ENCODE measurements at places on chromosomes 2 and 18.
A peak's percentile ranks its signal among the peaks of the same experiment; 100 is the strongest.

- no peak for DNase-seq
These were observed 5.0 kb upstream of the DGKD start for GRCh38 chr2:233349005-233349998.

DNA sequence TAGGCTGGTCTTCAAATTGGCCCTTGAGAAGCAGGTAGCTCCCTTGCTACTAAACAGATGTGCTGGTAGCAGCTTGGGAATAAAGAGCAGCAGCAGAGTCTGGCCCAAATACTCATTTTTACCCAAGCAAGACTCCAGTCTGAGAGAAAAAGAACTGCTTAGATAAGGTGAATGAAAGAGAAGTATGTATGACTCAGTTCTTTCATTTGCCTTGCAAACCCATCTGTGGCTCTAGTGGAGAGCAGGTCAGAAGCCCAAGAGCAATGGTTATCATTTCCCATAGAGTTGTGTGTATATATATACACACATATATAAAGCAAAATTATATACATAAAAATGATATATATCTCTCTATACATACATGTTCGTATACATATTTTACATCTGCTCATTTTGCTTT is 80.3 kb downstream of the CAMKMT start:
- DNase-seq: no peak

- no peak for DNase-seq
These were observed 6.7 kb upstream of the ATG16L1 start for GRCh38 chr2:233244818-233245217.

DNA sequence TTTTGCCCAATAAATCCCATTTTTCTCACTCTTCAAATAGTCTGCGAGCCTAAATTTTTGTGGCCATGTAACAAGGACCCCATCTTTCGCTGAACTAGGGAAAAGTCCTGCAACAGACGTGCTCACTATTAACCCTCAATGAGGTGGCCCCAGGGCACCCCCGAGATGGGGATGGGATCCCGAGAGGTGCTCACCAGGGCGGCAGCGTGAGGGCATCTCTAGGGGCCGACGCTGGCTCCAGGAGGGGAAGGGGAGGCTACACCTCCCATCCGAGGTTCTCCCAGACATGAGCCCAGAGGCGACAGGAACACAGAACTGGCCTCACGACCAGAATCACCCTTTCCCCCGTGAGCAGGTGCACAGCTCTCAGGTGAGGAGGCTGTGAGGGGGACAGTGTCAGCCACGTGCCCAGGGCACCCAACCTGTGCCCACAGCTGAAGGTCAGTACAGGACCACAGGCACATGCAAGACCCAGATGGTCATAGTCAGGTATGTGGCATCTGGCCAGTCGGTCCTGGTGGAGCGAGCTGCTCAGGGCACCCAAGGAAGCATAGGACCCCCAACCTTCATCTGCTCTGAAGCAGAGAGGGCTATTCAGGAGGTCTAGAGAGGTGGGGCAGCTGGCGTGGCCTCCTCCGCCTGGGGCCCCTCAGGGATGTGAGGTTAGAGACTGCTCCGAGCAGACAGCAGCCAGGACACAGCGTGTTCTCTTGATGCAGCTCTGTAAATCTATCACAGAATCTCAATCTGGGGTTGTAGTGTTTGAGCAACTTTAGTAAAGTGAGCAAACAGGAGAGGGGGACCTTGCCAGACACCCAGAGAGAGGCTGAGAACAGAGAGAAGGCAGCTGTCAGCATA is 62.8 kb downstream of the PXDN start:
- no peak for DNase-seq

DNA sequence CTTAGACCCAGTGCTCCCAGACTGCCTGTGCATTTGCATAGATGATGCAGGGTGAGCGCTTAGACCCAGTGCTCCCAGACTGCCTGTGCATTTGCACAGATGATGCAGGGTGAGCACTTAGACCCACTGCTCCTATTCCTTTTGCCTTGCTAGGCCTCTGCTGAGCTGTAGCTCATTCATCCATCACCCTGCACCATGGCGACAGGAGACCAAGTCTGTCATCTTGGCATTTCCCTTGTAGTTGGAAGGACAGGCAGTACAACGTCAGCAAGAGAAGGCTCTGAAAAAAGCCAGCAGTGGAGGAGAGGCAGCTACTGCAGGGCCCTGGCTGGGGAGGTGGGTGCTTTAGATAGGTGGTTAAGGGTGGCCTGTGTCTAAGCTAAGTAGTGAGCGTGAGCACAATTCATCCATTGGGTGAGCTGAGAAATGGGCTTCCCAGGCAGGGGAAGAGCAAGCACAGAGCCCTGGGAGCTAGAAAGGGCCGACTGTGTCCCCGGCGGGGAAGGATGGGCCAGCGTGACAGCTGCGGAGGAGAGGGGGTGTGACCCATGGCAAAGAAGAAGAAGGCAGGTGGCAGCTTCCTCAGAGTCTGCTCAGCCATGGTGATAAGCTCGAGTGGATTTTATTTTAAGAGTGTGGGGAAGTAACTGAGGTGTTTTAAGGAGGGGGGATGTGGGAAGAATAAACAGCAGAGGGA is 108.8 kb downstream of the LPIN1 start:
- DNase-seq: no peak

- DNase-seq: no peak
These were observed 40.7 kb downstream of the POMC start for GRCh38 chr2:25127646-25128045.

GRCh38 chr2:224885836-224886547 is 156.3 kb downstream of the DOCK10 start:
- no peak for DNase-seq

GRCh38 chr2:105763076-105763475 is 18.4 kb downstream of the NCK2 start:
- DNase-seq: no peak

DNA sequence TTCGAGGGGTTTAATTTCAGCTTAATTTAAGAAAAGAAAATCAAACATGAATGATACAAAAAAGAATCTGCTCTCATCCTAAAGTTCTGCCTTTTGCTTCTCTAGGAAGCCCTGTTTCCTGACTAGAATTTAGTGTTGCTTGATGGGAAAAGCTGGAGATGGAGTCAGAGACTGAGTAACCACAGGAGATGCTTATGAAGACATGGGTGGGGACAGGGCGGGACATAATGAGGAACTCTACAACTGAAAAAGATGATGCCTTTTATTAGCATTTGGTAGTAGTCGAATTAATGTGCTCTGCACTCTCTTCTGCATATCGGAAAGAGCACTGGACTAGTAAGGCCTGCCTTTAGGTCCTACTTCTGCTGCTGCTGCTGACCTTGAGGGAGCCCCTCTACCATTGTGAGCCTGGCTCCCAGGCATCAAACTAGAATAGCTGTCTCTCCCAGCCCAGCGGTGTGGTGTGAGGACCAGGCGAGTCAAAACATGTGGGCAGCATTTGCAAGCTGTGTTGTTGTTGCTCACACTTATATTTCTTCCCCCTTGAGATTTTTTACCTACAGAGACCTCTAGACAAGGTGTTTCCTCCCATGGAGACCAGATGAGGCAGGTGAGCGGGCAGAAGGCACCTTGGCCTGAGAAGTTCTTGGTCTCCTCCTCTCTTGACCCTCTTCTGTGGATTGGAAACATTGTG is 61.5 kb downstream of the INPP4A start:
- no peak for DNase-seq

GRCh38 chr2:20178249-20178607 is 46.7 kb downstream of the SDC1 start:
- DNase-seq: no peak

DNA sequence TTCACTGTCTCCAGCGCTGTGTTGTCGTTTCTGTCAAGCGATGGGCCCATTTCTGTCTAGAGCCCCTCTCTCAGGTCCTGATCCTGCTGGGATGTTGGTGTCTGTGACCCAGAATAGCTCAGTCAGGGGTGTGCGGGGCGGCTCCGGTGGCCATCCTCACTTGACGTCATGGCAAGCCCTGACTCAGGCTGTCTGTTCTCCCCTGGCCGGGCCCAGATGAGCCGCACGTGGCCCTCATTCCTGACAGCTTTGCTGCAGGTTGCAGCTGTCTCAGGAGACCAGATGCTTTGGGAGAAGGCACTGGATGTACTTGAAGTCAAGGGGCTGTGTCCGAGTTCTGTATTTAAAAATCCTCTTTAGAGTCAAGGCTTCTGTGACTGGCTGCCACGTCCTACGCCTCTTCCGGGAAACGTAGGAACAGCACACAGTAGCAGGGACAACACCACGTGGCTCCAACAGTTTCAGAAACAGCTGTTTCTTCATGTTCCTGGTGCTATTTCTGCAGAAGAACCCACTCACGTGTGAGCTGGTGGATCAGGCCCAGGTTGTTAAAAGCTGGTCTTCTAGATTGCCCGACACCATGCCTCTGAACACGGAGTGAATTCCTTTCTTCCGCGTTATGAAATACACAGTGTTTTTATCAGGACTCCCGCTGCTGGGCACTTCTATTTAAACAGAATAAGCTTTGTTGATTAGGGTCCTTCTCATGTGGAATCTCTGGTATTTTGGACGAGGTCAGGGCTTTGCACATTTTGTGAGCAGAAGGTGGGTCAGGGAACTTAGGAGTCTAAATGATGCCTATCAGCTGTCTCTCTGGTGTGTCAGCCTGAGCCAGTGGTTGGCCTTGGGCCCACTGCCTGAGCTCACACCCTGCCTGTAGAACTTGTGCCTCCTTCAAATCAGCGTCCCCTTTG is 28.3 kb upstream of the NTSR2 start:
- DNase-seq: no peak

GRCh38 chr2:232534940-232535651 is 4.4 kb upstream of the CHRNG start:
- DNase-seq: no peak

GRCh38 chr2:108621687-108622681 is 87.7 kb downstream of the LIMS1 start:
- no peak for DNase-seq

GRCh38 chr2:224584111-224584784 is 915 bp downstream of the CUL3 start:
- DNase-seq: peak; percentile 22

GRCh38 chr2:7379799-7380198 is 462.6 kb downstream of the RNF144A start:
- no peak for DNase-seq

DNA sequence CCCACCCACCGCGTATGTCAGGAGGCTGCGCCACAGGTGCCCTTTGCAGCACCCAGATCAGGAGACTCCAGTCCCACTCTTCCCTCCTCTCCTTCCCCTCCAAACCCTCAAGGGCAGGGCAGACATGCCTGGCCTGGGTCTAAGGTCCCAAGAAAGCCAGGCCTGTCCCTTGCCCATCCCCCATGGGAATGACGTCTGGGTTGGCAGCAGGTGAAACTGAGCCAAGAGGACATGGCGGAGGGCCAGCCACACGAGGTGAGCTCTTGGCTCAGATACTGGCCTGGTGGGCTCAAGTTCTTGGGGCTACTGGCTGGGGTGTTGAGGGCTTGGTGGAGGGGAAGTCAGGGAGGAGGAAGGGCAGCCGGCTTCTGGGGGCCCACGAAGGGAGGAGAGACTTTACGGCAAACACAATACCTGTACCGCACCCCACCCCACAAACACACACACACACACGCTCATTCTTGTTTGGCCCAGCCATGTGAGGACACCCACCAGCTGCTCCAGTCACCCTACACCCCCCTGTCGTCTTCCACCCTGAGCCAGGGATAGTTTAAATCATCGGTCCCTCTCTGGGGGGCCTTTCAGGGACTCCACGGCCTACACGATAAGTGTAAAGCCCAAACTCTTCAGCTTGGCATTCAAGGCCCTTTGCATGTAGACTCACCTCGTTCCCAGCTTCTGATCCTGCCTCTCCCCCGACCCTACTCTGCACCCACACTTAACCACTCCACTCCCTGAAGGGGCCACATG is 24.1 kb upstream of the TNS1 start:
- DNase-seq: no peak

DNA sequence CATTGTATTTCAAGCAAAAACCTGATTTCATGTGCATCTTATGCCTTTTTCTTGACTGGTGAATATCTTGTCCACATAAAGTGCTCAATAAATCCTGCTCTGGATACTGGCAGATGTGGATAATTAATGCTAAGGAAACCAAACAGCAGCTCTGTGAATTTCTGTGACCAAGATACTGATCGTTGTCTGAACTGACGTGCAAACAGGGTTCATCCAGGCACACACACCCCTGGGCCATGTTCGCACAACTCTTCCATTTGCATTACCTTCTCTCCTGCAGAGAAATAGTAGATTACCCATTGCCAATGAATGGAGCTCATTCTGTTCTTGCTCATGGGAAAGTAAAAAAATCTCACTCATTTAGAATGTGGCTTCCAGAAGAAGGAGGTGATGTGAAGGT is 316.2 kb upstream of the TRIB2 start:
- no peak for DNase-seq

- no peak for DNase-seq
These were observed 992 bp downstream of the TSHZ1 start for GRCh38 chr18:75211626-75211952.

DNA sequence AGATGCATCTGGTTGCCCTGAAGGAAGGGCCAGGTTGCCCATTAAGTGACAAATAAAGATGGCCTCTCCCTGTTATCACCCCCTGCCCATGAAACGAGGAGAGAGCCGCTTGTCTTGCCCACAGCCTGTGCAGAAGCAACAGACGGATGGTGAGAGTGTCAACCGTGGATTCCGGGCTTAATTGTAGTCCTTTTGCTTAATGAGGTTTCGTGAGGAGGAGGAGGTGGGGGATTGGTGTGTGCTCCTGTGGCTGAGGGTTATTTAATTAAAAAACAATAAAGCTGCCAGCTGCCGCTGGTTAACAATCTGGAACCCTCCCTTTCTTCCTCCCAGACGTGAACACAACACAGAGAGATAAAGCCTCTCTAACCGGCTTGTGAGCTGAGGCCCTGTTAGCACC is 188.0 kb upstream of the PARD3B start:
- no peak for DNase-seq

- no peak for DNase-seq
These were observed 1.4 kb upstream of the REEP1 start for GRCh38 chr2:86338778-86339295.

GRCh38 chr2:143504397-143504796 is 375.2 kb downstream of the ARHGAP15 start:
- DNase-seq: no peak

- DNase-seq: no peak
These were observed 8.1 kb upstream of the BMP10 start for GRCh38 chr2:68879296-68879695.

DNA sequence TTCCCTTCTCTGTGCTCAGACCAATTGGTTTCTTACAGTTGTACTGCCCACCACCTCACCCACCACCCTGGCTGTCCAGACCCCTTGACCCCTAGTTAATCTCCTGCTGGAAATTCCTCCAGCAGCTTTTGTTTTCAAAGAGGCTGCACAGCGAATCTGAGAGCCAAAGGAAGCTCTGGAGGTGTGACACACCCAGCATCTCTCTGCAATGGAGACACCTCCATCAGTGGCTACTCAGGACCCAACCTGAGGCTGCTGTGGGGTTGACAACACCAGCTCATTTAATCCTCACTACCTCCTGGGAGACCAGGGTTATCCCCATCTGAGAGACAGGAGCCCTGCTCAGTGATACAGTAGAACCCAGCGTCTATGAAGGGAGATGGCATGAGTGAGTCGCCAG is 86.4 kb downstream of the BIN1 start:
- no peak for DNase-seq

- DNase-seq: no peak
These were observed 34.5 kb downstream of the INPP5D start for GRCh38 chr2:233094614-233095013.

- peak; percentile 43 for DNase-seq
These were observed 14.9 kb downstream of the DPP4 start for GRCh38 chr2:162058973-162059668.
